Heart left ventricle (tissue), 16 donors: ENCODE measurements at places on chromosomes 6 and 20. TPM values are rescaled to one million over a fixed set of nuclear protein-coding genes. Genes with fewer than 3 reads are reported as not detected.
A peak's percentile ranks its signal among the peaks of the same experiment; 100 is the strongest.

C6orf58 gene
- total RNA-seq: not detected

DNA sequence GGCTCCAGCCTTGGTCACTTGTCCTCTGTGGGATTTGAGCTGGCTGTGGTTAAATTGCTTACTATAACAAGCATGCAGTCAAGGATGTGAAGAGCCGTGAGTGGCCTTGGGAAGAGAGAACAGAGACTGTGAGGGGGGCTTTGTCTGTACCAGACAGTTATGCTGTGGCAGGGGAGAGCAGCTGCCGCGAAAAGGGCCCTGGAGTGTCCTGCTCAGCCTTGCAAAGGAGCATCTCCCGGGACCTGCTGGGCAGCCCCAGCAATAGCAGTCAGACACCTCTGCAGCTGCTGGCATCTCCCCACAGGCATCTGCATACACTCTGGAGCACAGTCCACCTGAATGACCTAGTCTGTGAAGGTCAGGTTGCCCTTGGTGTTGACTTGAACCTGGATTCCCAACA, 6.3 kb downstream of the EBF4 start:
- H3K36me3 ChIP-seq: no peaks in the 10 kb centered on the region
- no peaks in the 10 kb centered on the region for H3K27me3 ChIP-seq
- H3K4me1 ChIP-seq: no peaks in the 10 kb centered on the region
- no peak for DNase-seq

DNA sequence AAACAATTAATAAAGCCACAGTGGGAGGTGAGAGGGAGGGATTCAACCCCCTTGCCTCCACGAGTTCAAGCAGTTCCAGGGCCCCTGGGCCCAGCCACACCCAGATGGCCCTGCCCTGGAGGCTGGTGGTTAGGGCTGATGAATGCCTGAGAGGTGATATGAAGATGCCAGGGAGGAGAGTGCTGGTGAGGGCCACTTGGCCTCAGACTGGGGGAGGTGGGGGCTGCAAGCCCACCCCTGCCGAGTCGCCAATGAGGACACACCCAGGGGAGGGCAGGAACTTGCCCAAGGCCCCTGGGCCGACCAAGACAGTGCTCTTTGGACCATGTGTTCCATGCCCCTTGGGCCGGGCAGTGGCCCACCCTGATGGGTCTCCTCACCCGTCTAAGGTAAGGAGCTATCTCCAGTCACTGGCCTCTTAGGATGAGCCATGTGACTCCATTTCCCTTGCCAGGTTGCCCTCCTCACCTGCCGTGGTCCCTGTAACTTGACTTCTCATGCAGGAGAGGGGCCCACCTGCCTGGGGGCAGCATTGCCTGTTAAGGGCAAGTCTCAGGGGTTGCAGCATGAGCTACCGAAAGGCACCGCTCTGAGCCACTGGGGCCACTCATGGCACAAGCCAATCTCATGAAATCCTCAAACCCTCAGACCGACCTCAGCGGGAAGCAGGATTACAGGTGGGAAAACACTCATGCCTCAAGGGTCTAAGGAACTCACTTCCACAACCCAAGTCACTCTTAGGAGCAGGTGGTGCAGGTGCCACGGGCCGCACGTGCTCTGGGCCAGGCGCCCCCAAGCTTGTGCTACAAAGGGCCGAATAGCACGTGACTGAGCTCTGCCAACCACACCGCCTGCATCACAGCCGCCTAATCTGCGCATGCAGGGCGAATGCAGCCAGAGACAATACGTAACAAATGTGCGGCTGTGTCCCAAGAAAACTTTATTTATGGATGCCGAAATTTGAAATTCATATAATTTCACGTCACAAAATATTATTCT, 147.4 kb upstream of the MLN start:
- H3K36me3 ChIP-seq: no peaks in the 10 kb centered on the region
- DNase-seq: no peak
- peaks cover 21% of the 10 kb centered on the region for H3K27me3 ChIP-seq
- no peak overlapping the region for H3K4me3 ChIP-seq

GRCh38 chr6:86857783-86858182, 79.5 kb upstream of the HTR1E start:
- DNase-seq: no peak
- H3K27ac ChIP-seq: no peak overlapping the region
- no peaks in the 10 kb centered on the region for H3K27me3 ChIP-seq
- no peaks in the 10 kb centered on the region for H3K36me3 ChIP-seq
- no peak overlapping the region for H3K4me3 ChIP-seq

DNA sequence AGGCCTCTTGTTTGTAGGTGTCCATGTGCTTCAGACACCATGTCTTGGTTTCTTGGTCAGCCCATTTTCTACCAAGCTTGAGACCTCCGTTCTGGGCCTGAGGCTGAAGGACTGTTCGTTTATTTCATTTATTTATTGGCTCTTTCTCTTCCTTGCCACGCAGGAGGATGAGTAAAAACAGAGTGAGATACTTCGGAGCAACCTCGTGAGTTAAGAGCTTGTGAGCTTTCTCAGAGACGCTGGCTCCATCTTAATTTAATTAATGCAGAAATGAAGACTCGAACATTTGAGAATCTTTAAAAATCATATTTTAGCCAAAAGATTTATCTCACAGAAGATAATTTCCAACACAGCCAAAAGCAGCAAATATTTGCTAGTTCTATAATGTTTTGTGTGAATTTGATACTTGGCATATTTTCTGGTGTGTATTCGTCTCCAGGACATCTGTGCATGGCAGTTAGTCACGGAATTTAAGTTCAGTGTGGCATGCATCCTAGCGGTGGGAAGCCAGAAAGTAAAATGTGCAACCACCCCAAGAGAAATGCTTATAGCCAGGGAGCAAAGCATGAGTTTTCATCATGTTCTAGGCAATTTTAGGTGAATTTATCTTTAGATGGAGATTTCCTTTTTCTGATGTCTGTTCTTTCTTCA, 76.0 kb downstream of the THBS2 start:
- no peaks in the 10 kb centered on the region for H3K4me1 ChIP-seq
- no peak overlapping the region for H3K4me3 ChIP-seq
- H3K36me3 ChIP-seq: no peaks in the 10 kb centered on the region
- H3K27me3 ChIP-seq: no peaks in the 10 kb centered on the region

- H3K27me3 ChIP-seq: no peaks in the 10 kb centered on the region
- peaks cover 27% of the 10 kb centered on the region for H3K4me1 ChIP-seq
- H3K27ac ChIP-seq: no peak overlapping the region
- no peak for DNase-seq
- H3K36me3 ChIP-seq: no peaks in the 10 kb centered on the region
Measured at GRCh38 chr6:53440336-53440945, 91.7 kb upstream of the ELOVL5 start.

DNA sequence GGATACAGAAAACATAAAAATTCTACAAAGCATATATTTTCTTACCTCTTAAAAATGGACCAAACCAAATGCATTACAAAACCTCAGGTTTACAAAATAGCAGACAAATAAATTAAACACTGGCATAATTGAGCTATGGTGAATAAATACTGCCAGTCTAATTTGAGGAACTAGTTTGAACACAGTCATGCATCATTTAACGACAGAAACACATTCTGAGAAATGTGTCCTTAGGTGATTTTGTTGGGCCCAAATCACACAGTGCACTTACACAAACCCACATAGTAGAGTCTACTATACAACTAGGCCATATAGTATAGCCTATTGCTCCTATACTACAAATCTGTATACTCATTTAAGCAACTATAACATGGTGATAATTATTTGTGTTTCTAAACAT, 215.6 kb downstream of the FOXC1 start:
- H3K27ac ChIP-seq: no peak overlapping the region
- no peaks in the 10 kb centered on the region for H3K36me3 ChIP-seq
- H3K4me1 ChIP-seq: peaks cover 5% of the 10 kb centered on the region
- H3K4me3 ChIP-seq: no peak overlapping the region

MGME1 gene
- total RNA-seq: 9.4 TPM

- H3K27me3 ChIP-seq: no peaks in the 10 kb centered on the region
- no peaks in the 10 kb centered on the region for H3K4me1 ChIP-seq
- H3K36me3 ChIP-seq: no peaks in the 10 kb centered on the region
Measured at GRCh38 chr20:42370075-42370474, 751.9 kb upstream of the CHD6 start.

DNA sequence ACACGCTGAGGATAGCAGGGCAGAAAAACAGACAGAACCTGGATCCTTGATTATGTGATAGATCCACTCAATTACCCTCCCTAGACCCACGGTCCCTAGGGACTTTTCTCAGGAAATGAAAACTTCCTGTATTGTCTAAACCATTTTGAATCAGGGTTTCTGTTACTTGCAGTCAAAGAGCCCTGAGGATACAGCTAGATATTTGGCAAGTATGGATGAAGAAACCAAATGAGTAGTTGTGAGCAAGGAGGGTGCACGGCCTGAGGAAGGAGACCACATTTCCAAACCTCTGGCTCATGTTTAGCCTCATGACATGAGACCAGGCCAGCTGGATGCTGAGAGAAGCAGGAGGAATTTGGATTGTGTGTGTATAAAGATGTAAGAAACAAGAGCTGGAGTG, 91.6 kb downstream of the MRPL14 start:
- H3K4me3 ChIP-seq: no peak overlapping the region
- no peak for DNase-seq
- no peaks in the 10 kb centered on the region for H3K27me3 ChIP-seq
- peak overlapping the region; percentile 7 for H3K27ac ChIP-seq
- H3K36me3 ChIP-seq: no peaks in the 10 kb centered on the region

DNA sequence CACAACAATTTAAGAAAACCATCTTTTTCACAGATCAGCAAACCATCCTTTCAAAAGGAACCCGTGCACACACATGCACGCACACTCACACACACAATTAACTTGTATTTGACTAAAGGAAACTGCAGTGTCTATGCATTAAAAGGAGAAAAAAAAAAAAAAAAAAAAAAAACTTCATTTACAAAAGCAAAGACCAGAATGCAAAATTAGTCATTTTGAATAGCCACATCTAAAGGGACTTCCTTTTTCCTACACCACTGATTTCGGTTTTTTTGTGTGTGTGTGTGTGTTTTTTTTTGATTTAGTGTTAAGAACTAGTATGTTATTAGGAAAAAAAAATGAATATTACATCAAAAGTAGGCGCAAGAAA, 6.3 kb downstream of the ZMYND8 start:
- H3K36me3 ChIP-seq: peaks cover 17% of the 10 kb centered on the region
- no peak for DNase-seq

- peaks cover 5% of the 10 kb centered on the region for H3K36me3 ChIP-seq
- H3K4me3 ChIP-seq: no peak overlapping the region
- no peak for DNase-seq
- no peak overlapping the region for H3K27ac ChIP-seq
Measured at GRCh38 chr6:167027772-167028171, 28.6 kb downstream of the CEP43 start.

- H3K27ac ChIP-seq: no peak overlapping the region
- H3K36me3 ChIP-seq: no peaks in the 10 kb centered on the region
- no peak overlapping the region for H3K4me3 ChIP-seq
- peaks cover 36% of the 10 kb centered on the region for H3K4me1 ChIP-seq
- H3K27me3 ChIP-seq: peaks cover 9% of the 10 kb centered on the region
Measured at GRCh38 chr20:62822788-62823651, 6.2 kb downstream of the COL9A3 start.

DNA sequence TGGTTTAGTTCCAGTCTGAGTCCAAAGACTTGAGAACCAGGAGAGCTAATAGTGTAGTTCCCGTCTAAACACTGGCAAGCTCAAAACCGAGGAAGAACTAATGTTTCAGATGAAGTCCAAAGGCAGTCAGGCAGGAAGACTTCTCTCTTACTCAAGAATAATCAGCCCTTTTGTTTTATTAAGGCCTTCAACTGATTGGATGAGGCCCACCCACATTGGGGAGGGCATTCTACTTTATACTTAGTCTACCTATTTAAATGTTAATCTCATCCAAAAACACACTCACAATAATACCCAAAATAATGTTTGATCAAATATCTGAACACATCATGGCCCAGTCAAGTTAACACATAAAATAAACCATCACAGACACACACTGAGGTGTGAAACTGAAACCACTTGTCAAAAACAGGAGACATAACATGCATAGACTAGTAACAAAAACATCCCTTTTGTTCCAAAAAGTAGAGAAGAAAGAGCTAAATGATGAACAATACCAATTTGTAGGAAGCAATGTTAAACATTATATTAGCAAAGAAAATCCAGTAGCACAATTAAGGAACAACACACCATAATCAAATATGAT, 50.2 kb upstream of the SENP6 start:
- no peak overlapping the region for H3K27ac ChIP-seq
- DNase-seq: no peak
- no peaks in the 10 kb centered on the region for H3K27me3 ChIP-seq
- no peak overlapping the region for H3K4me3 ChIP-seq
- no peaks in the 10 kb centered on the region for H3K36me3 ChIP-seq

- no peak overlapping the region for H3K27ac ChIP-seq
- H3K27me3 ChIP-seq: peaks cover 26% of the 10 kb centered on the region
- H3K4me3 ChIP-seq: no peak overlapping the region
Measured at GRCh38 chr6:159892053-159892452, 1.3 kb downstream of the MAS1 start.

DNA sequence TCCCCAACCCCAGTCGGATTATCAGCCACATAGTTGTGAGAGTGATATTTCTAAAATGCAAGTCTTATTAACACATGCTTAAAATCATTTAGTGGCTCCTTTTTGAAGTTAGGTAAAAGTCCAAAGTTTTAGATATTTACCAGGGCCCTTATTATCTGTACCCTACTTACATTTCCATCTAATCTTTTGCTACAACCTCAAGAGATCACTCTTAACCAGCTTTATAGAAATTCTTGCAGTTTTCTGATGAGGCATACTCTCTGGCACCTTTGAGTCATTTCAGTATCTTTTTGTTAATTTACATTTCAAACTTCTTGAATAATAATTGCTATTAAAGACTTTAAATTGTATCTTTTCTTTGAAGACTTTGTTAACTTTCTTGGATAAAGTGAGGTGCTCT, 453.3 kb downstream of the RFPL4B start:
- no peaks in the 10 kb centered on the region for H3K36me3 ChIP-seq
- DNase-seq: no peak
- no peaks in the 10 kb centered on the region for H3K27me3 ChIP-seq
- no peak overlapping the region for H3K27ac ChIP-seq

DNA sequence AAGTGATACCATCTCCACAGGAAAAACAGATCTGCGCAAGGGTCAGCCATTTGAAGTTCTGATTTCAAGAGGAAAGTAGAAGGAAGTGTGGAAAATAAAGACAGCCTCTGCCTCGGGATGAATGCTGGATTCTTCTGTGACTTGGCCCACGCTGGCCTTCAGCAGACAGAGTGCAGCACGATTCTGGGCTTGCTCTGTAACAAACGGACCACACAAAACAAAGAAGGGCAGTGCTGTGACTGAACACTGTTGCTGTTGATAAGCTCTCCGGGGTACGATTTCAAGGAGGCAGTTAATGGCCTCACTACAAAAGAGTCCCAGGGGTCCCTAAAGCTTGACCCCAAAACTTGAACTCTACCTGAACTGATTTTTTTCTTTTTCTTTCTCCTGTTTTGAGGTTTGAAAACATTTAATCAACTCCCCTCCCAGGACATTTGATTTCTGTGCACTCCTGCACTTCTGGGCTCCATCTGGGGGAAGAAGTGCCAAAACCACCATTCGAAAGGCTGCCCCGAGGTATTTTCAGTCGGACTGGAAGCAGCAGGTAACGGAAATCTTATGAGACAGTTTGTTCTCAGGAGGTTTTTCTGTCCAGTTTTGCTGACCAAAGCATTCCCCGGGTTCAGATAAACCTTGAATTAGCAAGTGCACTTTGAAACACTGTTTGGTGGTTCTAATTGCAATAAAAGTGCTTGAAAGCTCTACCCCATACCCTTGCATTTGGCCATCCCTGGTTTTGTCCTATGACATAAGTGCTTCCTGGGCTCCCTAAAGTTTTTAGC, 189.6 kb downstream of the MYLK4 start:
- no peaks in the 10 kb centered on the region for H3K36me3 ChIP-seq
- DNase-seq: no peak
- peak overlapping the region; percentile 31 for H3K27ac ChIP-seq
- no peaks in the 10 kb centered on the region for H3K27me3 ChIP-seq

GRCh38 chr6:41733707-41734665, 1.4 kb downstream of the TFEB start:
- no peaks in the 10 kb centered on the region for H3K27me3 ChIP-seq
- peak overlapping the region; percentile 99 for H3K27ac ChIP-seq
- peaks cover 54% of the 10 kb centered on the region for H3K4me1 ChIP-seq
- DNase-seq: peak; percentile 89

C20orf202 gene
- total RNA-seq: 0.43 TPM

OR2H2 gene
- total RNA-seq: not detected
